Hematopoietic multipotent progenitor cell treated with erythropoietin and hydrocortisone succinate and interleukin-3 and kit ligand, for 4 days (in vitro differentiated cells): ENCODE measurements at places on chromosomes 5 and 9.

GRCh38 chr9:16729651-16730050 lies 140.8 kb downstream of the BNC2 start:
- no peak for DNase-seq

DNA sequence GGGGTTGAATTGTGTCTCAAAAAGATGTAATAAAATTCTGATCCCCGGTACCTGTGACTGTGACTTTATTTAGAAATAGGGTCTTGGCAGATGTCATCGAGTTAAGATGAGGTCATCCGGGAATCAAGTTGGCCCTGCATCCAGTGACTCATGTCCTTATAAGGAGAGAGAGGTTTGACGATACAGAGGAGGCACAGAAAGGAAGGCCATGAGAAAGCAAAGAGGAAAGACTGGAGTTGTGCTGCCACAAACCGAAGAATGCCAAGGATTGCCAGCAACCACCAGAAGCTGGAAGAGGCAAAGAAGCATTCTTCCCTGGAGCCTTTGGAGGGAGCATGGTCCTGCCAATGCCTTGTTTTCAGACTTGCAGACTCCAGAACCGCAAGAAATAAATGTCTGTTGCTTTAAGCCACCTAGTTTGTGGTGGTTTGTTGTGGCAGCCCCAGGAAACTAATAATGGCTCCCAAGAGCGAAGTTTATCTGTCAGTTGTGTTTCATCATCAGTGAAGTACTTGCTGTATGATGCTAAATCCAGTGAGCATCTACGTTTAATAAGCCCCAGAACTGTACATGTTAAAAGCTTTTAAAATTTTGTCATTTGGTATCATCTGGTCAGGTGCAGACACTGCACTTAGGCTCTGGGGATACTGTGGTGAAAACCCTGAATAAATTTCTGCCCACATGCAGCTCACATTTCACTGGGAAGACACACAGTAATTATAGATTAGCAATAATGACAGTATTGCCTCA lies 114.8 kb downstream of the TLE4 start:
- no peak for DNase-seq

GRCh38 chr5:133332439-133333024 lies 279.8 kb downstream of the FSTL4 start:
- no peak for DNase-seq

GRCh38 chr5:10275460-10275859 lies 25.4 kb downstream of the CCT5 start:
- DNase-seq = no peak

DNA sequence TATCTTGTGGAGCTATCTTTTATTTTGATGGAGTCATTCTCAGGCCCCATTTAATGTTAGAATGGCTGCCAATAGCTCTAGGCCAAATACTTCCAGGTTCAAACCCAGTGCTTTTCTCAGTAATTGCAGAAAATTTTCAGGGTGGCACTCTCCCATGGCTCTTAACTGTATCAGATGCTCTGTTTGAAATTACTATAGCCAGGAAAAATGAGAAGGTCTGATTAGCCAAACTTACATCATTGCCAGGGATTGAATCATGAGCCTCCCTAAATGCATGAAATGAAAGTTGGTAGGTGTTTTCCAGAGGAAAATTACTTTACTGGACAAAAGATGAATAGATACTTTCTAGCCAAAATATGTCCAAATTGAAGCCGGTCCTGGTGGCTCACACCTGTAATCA lies 404.8 kb downstream of the MAT2B start:
- no peak for DNase-seq

- no peak for DNase-seq
Measured at GRCh38 chr5:169223595-169223953, 77.4 kb downstream of the SLIT3 start.
